Inflammatory macrophage treated with lipopolysaccharide for 1 hour (primary cell): ENCODE measurements at places on chromosomes 7 and 10.

- peak; percentile 22 for DNase-seq
Measured at GRCh38 chr10:97117372-97117771, 68.4 kb downstream of the SLIT1 start.

DNA sequence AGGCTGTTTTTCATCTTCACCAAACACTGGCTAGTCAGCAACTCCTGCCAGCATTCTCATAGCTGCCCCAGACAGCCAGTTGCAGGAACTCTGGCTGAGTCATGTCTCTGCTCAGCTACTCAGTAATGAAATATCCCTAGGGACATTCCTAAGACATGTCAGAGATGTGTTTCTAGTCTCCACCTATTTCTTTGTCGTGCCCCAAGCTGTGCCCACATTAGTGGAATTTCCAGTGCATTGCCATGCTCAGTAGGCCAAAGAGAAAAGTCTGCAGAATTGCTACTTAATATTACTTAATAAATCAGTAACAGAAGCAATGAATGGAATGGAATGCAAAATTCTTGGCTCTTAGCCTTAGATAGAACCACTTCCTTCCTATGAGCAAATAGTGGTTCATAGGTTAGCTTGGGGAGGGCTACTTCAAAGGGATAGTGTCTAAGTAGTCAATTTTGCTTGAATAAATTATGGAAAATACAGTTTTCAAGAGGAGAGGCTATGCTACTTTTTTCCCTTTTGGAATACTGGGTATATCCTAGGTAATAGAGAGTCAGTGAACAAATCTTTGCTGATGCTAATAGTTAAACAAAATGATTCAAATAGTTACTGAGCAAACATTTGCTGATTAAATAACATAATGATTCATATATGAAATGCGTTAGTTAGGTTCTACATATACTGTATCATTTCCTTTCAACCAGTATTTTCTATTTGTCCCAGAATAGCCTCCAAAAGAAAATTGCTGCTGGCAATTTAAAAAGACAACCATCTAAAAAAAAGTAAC is 23.6 kb upstream of the SEMA3C start:
- peak; percentile 99 for DNase-seq

DNA sequence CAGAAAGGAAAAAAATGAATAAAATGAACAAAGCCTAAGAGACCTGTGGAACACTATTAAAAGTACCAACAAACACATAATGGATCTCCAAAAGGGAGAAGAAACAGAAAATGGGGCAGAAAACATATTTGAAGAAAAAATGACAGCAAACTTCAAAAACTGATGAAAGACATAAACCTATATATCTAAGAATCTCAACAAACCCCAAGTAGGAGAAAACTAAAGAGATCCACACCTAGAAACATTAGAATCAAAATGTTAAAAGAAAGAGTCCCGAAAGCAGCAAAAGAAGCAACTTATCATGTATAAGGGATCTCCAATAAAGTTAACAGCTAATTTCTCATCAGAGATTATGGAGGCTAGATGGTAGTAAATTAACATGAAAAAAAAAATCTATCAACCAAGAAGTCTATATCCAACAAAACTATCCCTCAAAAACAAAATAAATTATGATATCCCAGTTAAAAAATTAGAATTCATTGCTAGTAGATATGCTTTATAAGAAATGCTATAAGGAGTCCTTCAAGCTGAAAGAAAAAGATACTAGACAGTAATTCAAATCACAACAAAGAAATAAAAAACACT is 68.0 kb downstream of the DNAJC1 start:
- no peak for DNase-seq

GRCh38 chr7:144857463-144857862 is 21.6 kb upstream of the TPK1 start:
- no peak for DNase-seq

- peak; percentile 7 for DNase-seq
Measured at GRCh38 chr10:121736315-121737130, 138.3 kb upstream of the FGFR2 start.

- no peak for DNase-seq
Measured at GRCh38 chr7:94417901-94418300, 23.2 kb downstream of the COL1A2 start.

DNA sequence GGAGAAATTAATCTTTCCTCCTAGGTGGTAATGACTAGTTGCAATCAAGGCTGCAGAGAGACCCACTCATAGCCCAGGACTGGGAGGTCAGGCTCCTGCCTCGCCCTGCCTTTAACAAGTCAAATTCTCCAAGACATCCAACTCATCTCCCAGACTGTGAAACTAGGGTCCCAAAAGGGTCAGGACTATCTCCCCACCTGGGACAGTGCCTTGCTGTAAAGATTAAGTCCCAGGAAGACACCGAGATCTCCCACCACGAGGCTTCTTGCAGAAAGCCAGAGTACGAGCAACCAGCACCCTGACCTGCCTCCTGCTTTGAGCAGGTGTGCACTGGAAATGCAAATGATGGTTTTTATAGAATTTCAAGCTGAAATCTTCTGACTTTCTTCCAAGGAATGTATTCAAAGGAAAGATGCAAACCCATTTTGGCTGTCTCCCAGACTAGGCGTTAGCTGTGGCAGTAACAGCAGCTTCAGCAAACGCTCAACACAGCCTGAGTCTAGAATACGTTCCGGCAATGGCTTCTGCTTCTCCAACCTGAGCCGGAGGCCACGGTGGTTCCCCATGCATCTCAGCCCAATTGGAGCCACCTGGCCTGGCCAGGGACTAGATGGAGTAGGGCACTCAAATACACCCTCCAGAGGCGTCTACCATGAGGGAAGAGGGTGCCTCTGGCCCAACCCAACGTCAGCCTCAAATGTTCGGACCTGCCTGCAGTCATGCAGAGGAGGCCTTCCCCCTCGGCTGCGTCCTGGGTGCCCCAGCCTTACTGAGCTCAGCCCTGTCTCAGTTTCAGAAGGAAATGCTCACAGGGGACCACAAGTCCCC is 170.4 kb downstream of the PRKAG2 start:
- no peak for DNase-seq

DNA sequence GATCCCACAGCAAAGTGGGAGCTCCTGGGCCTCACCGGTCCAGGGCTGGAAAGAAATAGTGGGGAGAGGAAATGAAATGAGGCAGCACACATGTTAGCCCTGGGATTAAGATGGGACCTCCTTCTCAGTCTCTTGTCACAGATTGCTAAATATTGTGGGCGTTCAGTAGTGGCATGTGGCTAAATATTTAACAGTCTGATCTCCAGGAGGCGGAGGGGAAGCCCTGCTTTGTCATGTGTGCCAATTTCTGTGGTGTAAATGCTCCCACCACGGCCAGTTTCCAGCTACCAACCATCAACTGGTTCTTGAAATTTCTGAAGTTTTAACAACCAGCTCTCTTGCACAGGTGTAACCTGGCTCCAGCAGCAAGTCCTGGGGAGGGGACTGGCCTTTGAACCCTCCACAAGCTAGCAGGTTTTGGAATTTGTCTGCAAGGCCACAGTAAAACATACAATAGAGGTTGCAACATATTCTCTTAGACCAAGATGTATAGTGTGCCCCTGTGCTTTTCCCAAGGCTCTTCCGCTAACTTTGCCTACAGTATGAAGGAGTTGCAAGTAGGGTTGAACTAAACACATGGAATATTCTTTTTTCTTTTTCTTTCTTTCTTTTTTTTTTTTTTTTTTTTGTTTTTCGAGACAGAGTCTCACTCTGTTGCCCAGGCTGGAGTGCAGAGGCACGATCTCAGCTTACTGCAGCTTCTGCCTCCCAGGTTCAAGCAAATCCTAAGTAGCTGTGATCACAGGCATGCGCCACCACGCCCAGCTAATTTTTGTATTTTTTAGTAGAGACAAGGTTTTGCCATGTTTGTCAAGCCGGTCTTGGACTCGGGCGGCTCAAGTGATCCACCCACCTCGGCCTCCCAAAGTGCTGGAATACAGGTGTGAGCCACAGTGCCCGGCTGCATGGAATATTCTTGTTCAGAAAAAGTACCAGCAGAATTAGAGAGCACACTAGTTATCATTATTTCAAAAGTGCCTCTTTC is 103.1 kb upstream of the PCBD1 start:
- DNase-seq, result peak; percentile 35

DNA sequence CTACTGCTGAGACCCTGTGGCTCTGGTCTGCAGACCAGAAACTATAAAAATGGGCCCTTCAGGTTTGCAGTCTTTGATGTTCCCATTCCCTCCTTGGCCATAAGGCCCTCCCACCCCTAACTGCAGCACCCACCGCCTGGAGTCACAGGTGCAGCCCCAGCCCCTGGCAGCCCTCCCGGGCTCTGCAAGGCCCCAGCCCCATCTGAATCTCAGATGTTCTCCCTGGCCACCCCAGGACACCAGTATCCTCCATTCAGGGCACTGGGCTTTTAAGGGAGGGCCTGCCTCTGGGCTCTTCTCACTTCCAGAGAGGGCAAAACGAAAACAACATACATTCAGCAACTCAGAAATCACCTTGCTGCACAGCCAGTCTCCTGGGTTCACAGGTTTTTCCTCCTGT is 107.7 kb upstream of the RET start:
- no peak for DNase-seq

DNA sequence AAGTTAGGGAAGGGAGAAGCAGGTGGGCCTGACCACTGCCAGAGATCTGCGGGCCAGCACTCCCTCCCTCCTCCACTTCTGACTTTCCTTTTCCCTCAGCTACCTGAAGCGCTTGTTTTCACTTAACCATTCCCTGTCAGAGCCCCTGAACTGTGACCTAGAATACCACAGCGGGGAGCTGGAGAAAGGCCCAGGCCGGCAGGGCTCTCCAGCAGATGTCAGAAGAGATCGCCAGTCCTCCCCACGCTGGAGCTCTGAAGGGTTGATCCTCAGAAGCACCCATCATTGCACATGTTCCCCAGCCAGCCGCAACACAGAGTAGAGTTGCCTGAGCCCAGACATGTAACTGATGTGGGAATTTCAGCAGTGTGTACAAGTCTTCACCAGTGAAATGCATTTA is 44.4 kb upstream of the GAD2 start:
- DNase-seq, result no peak
